ENCODE measurements at places on chromosomes 2 and 18.

- no peak for DNase-seq
These were observed 15.6 kb downstream of the PDE6D start for GRCh38 chr2:231765496-231765929.

GRCh38 chr18:42289526-42289925 lies 334.5 kb downstream of the PIK3C3 start:
- no peak for DNase-seq

GRCh38 chr2:178282075-178282815 lies 87.9 kb downstream of the OSBPL6 start:
- DNase-seq, result no peak

DNA sequence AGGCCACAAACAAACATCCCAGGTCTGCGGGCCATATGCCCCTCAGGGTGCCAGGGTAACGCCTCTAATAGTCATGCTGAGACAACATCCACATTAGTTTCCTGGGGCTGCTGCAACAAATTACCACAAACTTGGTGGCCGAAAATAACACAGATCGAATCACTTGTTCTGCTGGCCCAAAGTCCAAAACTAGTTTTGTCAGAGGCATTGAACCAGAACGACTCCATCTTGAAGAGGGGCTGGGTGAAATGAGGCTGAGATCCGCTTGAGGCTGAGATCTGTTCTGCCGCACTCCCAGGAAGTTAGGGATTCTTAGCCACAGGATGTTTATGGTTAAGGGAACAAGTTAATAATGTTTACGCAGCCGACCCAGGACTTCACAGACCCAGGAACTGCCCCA lies 66.7 kb downstream of the COPS8 start:
- no peak for DNase-seq

DNA sequence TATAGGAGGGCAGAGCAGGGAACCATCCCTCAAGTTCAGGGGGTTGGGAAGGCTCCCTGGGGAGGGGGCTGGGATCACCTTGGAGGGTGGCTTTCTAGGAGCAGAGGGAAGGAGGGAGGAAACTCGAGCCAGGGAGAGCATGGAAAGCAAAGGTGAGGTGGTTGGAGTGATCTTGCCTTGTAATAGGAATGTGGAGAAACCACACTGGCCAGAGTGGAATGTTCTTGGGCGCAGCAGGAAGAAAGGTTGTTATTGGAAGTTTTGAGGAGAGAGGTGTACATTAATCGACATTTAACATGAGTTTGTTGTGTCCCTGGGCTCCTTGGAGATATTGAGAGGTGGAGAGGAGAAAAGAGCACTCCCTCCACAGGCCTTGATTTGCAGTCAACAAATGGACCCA lies 272.2 kb downstream of the PRKCE start:
- DNase-seq, result no peak

All from retinal pigment epithelial cell (primary cell).